ENCODE measurements at places on chromosomes 11 and 22. TPM values are rescaled to one million over a fixed set of nuclear protein-coding genes. Genes with fewer than 3 reads are reported as not detected.

HEPHL1 gene
- total RNA-seq = not detected

GRCh38 chr11:41254966-41255365, 204.5 kb downstream of the LRRC4C start:
- H3K4me1 ChIP-seq = no peaks in the 10 kb centered on the region
- H3K27ac ChIP-seq = no peak overlapping the region
- H3K27me3 ChIP-seq = no peaks in the 10 kb centered on the region
- H3K4me3 ChIP-seq = no peak overlapping the region
- DNase-seq = no peak

DNA sequence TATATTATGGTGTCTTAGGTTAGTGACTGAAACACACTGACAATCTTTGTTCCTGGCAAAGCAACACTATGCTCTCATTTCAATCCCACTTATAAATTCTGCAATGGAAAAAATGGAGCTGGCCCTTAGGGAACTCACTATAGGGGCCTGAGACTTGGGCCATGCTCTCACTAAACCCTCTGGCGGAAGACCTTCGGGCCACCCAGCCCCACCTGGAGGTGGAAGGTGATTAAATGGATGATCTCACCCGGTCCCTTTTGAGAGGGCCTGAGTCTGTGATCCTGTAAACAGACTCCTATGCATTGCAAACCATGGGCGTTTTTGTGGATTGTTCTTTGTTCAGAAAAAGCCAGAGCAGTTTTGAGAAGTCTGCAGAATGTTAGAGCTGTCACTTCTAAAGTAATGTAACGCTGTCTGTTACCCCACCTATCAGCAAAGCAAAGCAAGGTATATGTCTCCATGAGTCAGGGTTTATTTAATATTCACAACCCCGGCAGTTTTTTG, 17.0 kb upstream of the CDON start:
- peak overlapping the region; percentile 59 for H3K27ac ChIP-seq
- H3K4me3 ChIP-seq = no peak overlapping the region
- no peak for DNase-seq
- peaks cover 36% of the 10 kb centered on the region for H3K4me1 ChIP-seq
- no peaks in the 10 kb centered on the region for H3K36me3 ChIP-seq
- peaks cover 10% of the 10 kb centered on the region for H3K27me3 ChIP-seq

DNA sequence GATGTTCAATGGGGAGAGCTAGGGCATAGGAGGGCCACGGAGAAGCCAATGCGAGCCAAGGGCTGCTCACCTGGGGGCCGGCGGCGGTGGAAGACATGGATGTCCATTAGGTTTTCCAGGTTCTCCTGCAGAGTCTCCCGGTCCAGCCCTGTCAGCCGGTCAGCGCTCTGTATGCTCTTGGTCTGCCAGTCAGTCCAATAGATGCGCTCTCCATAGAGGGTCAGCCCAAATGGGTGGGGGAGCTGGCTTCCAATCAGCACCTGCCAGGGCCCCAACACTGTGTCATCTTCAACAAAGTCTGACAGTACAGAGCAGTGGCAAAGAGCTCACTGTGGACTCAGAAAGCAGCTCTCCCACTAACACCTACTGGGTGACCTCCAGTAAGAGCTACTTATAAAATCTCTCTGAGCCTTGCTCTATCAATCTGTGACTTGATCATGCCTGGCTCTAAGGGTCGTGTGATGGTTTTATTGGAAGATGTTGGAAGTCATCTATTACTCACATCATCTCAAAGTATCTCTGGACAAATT, 33.0 kb upstream of the CKAP5 start:
- peaks cover 91% of the 10 kb centered on the region for H3K36me3 ChIP-seq
- no peak overlapping the region for H3K4me3 ChIP-seq
- no peak for DNase-seq
- H3K4me1 ChIP-seq = no peaks in the 10 kb centered on the region
- no peaks in the 10 kb centered on the region for H3K27me3 ChIP-seq
- no peak overlapping the region for H3K27ac ChIP-seq

TPBGL gene
- total RNA-seq = 1.2 TPM

TRIM48 gene
- not detected for total RNA-seq

ROBO3 gene
- total RNA-seq = 1.7 TPM

GRCh38 chr22:49503321-49503720, 324.4 kb downstream of the BRD1 start:
- H3K27ac ChIP-seq = no peak overlapping the region
- no peaks in the 10 kb centered on the region for H3K27me3 ChIP-seq
- no peak for DNase-seq
- no peak overlapping the region for H3K4me3 ChIP-seq
- no peaks in the 10 kb centered on the region for H3K4me1 ChIP-seq

Data from stomach (tissue), 19 donors.